ENCODE measurements at places on chromosomes 5 and 9. TPM values are rescaled to one million over a fixed set of nuclear protein-coding genes. Genes with fewer than 3 reads are reported as not detected.

FOXE1 gene
- total RNA-seq: 0.07 TPM

CDH18 gene
- not detected for total RNA-seq

DNA sequence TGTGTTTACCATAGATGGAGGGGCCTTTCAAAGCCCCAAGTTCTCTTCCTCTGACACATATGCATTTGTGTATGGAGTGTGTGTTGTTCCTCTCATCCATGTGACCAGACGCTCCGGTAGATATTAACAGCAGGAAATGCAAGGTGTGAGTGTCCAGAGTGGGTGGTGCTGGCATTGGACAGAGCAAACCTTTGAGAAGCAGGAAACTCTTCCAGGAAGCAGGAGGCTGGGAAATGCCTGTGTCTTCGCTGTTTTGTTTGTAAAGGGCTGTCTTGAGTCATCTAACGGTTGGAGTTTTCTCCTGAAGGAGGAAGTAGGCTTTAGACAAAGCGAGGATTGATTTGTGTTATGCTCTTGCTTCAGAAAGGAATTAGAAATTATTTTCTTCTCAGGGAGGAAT lies 370.9 kb downstream of the PLK2 start:
- no peak overlapping the region for H3K27ac ChIP-seq
- H3K4me3 ChIP-seq: no peak overlapping the region

DNA sequence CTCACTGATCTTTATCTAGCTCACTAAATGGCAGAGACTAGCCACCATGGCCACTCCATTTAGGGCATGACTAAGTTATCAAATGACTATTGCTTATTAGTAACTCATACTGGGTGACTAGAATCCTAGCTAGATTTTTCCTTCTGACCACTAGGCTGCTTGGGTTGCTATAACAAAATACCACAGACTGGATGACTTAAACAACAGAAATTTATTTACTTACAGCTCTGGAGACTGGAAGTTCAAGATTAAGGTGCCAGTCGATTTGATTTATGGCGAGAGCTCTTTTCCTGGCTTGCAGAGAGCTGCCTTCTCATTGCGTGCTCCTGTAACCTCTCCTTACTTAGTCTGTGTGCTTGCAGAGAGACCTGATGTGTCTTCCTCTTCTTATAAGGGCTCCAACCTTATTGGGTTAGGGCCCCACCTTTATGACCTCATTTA lies 55.0 kb upstream of the APC start:
- H3K36me3 ChIP-seq: no peaks in the 10 kb centered on the region
- no peak overlapping the region for H3K4me3 ChIP-seq
- DNase-seq: no peak
- H3K27ac ChIP-seq: no peak overlapping the region

CARTPT gene
- not detected for total RNA-seq

GRCh38 chr5:16067415-16067814 lies 112.2 kb downstream of the MARCHF11 start:
- H3K36me3 ChIP-seq: no peaks in the 10 kb centered on the region
- H3K27ac ChIP-seq: no peak overlapping the region
- H3K27me3 ChIP-seq: no peaks in the 10 kb centered on the region
- H3K4me1 ChIP-seq: no peaks in the 10 kb centered on the region

GRCh38 chr9:88813638-88814209 lies 177.5 kb upstream of the S1PR3 start:
- DNase-seq: no peak
- no peaks in the 10 kb centered on the region for H3K36me3 ChIP-seq
- H3K4me3 ChIP-seq: no peak overlapping the region
- no peak overlapping the region for H3K27ac ChIP-seq

DNA sequence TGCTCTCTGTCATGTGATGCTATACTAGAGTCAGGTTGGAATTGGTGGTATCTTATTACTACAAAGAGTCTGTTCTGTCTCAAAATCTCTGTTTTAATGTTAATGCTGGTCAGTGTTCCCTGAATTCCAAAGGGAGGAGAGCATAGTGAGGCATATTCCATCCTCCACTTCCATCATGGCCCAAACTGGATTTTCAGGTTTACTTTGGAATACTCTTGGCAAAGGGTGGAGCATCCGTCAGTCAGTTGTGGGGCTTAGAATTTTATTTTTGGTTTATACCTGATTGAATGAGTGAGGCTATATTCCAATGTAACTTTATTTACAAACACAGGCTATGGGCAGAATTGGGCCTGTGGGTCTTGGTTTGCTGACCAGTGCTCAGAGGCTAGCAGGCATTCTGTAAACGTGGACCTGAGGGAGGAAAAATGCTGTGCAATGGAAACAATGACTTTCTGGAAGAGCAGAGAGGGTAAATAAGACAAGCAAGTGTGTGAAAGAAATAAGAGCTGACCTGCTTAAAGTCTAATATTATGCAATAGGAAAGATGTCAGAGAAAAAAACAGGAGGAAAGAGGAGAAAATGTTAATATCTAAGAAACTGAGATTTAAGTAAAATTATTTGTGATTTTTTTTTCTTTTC lies 106.2 kb upstream of the CLINT1 start:
- no peaks in the 10 kb centered on the region for H3K4me1 ChIP-seq
- H3K4me3 ChIP-seq: no peak overlapping the region
- DNase-seq: no peak

DNA sequence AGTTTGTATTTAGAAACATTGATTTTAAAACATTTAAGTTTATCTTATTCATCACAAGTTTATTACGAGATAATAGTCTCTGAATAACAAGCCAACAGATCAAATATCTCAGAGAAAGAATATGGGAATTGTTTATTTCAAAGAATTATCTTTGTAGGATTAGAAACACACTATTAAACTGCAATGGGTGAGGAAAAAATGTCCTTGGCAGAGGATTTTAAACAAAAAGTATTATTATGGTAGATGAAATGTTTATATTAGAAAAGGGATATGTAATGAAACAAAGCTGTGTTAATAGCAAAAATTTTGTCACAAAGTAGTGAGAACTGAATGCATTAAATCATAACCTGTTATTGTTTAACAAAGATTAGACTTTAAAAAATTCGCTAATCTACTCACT lies 1382.9 kb upstream of the DMAC1 start:
- no peaks in the 10 kb centered on the region for H3K36me3 ChIP-seq
- no peaks in the 10 kb centered on the region for H3K27me3 ChIP-seq
- H3K4me3 ChIP-seq: no peak overlapping the region
- no peaks in the 10 kb centered on the region for H3K4me1 ChIP-seq
- no peak overlapping the region for H3K27ac ChIP-seq
- no peak for DNase-seq

ZFP2 gene
- 0.85 TPM for total RNA-seq

PRR16 gene
- not detected for total RNA-seq

GRCh38 chr5:142316051-142316450 lies 8.8 kb downstream of the SPRY4 start:
- peaks cover 2% of the 10 kb centered on the region for H3K27me3 ChIP-seq
- H3K4me3 ChIP-seq: no peak overlapping the region
- H3K4me1 ChIP-seq: peaks cover 37% of the 10 kb centered on the region
- peak overlapping the region; percentile 17 for H3K27ac ChIP-seq
- no peaks in the 10 kb centered on the region for H3K36me3 ChIP-seq

CTXN3 gene
- total RNA-seq: not detected

DNA sequence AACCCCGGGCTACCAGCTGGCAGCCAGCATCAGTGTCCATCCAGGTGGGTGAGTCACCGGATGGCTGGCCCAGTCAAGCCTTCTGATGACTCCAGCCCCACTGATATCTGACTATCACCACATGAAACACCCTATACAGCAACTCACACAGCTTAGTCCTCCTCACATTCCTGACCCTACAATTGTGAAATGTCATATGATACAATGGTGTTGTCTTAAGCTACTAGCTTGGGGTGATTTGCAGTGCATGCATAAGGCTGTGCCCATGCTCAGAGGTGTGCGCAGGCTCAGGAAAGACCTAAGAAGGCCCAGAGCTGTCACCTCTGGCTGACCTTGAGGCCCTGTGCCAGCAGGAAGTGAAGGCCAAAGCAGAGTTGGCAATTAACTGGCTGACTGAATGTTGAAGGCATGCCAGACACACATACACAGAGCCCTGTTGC lies 21.5 kb upstream of the SEMA4D start:
- H3K36me3 ChIP-seq: no peaks in the 10 kb centered on the region
- H3K27ac ChIP-seq: peak overlapping the region; percentile 76
- peaks cover 74% of the 10 kb centered on the region for H3K4me1 ChIP-seq
- H3K4me3 ChIP-seq: no peak overlapping the region

GRCh38 chr9:95005278-95006143 lies 279.0 kb downstream of the AOPEP start:
- peak overlapping the region; percentile 67 for H3K4me3 ChIP-seq
- peaks cover 19% of the 10 kb centered on the region for H3K4me1 ChIP-seq
- no peaks in the 10 kb centered on the region for H3K36me3 ChIP-seq
- DNase-seq: peak; percentile 9
- H3K27ac ChIP-seq: no peak overlapping the region

GRCh38 chr9:126401581-126401980 lies 75.0 kb downstream of the MVB12B start:
- no peaks in the 10 kb centered on the region for H3K27me3 ChIP-seq
- H3K36me3 ChIP-seq: no peaks in the 10 kb centered on the region
- no peak for DNase-seq
- no peak overlapping the region for H3K27ac ChIP-seq

SHROOM1 gene
- total RNA-seq: 0.89 TPM

SEMA4D gene
- 226 TPM for total RNA-seq

RMRP gene
- total RNA-seq: 11,462 TPM

DNA sequence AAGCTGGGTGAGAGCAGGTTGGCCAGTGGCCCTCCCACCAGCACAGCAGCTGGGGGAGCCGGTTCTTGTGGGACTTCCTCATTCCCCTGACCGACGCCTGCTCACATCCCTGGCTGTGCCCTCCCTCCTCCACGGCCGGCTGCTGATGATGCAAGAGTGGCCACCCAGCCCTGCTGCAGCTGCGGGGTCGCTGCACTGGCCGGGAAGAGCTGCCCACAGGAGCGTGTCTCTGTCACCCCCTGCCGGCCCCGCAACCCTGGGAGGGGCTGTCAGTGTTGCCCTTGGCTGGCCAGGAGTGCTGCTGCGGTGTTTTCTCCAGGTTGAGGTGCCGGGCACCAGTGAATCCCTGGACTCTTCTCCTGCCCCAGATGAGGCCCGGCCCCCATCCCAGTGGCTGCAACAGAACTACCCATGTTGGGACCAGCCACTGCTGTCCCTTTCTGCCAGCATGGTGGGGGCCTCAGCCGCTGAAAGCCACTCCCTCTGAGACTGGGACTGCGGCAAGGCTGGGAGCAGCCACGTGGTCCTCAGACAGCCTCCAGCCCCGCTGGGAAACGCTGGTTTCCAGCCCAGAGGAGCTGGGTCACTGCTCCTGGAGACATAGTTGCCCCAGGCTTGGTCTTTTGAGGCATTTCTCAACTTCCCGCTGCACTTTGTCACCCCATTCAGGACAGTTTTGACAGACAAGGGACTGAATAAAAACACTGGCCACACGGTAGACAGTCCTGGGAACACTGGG lies 739 bp downstream of the CARD9 start:
- H3K36me3 ChIP-seq: peaks cover 4% of the 10 kb centered on the region
- H3K4me3 ChIP-seq: peak overlapping the region; percentile 26
- H3K27me3 ChIP-seq: no peaks in the 10 kb centered on the region

GABRA6 gene
- not detected for total RNA-seq

DNA sequence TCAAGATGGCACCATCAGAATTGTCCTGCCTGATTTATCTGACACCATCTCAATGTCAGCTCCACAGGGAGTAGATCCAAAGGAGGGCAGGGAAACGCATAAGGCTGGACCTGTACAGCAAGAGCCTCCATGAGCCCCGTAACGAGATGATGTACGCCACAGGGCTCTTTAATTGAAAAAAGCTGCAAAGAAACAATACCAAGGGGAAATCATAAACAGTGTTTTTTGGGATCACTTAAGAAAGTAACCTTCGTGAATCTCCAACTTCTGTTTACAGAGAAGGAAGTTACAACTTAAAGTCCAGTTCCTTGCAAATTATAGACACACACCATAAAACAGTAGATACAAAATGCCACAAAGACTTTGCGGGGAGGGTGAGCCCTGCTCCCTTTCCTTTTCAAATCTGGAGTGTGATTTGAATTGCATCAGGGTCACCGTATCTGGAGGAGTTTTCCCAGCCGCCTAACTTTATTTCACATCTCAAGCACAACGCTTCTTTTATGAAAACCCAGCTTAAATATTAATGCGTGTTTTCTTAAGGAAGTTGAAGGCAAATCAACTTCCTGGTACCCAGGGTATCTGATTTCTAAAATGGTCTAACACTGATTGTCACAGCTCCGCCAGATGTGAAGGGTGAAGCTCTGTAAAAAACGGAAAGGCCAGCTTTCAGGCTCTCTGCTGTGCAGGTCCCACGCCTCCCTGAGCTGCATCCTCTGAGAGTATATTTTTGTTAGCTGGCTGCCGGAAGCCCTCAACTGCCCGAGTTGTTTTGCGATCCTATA lies 88.9 kb downstream of the EBF1 start:
- peaks cover 10% of the 10 kb centered on the region for H3K4me1 ChIP-seq
- H3K4me3 ChIP-seq: peak overlapping the region; percentile 35
- DNase-seq: no peak
- H3K36me3 ChIP-seq: no peaks in the 10 kb centered on the region

GRCh38 chr9:129626625-129627284 lies 792 bp downstream of the NTMT1 start:
- H3K4me1 ChIP-seq: peaks cover 58% of the 10 kb centered on the region
- H3K4me3 ChIP-seq: peak overlapping the region; percentile 77
- no peaks in the 10 kb centered on the region for H3K27me3 ChIP-seq
- H3K27ac ChIP-seq: peak overlapping the region; percentile 75
- peak; percentile 59 for DNase-seq

GRCh38 chr5:32031089-32031488 lies 143.0 kb downstream of the GOLPH3 start:
- H3K4me3 ChIP-seq: no peak overlapping the region
- no peak for DNase-seq
- H3K4me1 ChIP-seq: peaks cover 21% of the 10 kb centered on the region
- no peaks in the 10 kb centered on the region for H3K36me3 ChIP-seq
- no peak overlapping the region for H3K27ac ChIP-seq
- no peaks in the 10 kb centered on the region for H3K27me3 ChIP-seq

- peak overlapping the region; percentile 80 for H3K4me3 ChIP-seq
- H3K27ac ChIP-seq: peak overlapping the region; percentile 98
- peaks cover 23% of the 10 kb centered on the region for H3K4me1 ChIP-seq
- peaks cover 13% of the 10 kb centered on the region for H3K36me3 ChIP-seq
- no peaks in the 10 kb centered on the region for H3K27me3 ChIP-seq
Observed at GRCh38 chr9:83622433-83622938, 457 bp upstream of the IDNK start.

DNA sequence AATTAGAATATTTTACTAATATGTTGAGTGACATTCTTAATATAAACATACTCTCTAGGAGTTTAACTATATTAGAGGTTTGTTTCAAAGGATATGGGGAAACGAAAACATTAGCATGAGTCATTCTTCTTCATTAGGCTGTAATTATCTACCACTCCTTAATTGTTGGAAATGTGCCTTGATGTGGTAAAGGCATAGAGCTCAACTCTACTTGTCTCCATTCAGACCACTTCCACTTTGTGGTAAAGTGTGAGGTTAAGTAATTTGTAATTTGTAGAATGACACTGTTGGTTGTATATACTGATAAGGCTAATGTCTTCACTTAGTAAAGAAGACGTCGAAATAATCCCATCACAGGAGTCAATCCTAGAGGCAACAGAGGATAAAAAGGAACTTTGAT lies 58.1 kb downstream of the HAPLN1 start:
- no peaks in the 10 kb centered on the region for H3K36me3 ChIP-seq
- no peak overlapping the region for H3K27ac ChIP-seq
- no peak overlapping the region for H3K4me3 ChIP-seq

LECT2 gene
- not detected for total RNA-seq
